ENCODE measurements at places on chromosomes 13 and 19. TPM values are rescaled to one million over a fixed set of nuclear protein-coding genes. Genes with fewer than 3 reads are reported as not detected.

Gene ZNF582
- 8.7 TPM for polyA plus RNA-seq

Gene CCDC169
- not detected for polyA plus RNA-seq

DNA sequence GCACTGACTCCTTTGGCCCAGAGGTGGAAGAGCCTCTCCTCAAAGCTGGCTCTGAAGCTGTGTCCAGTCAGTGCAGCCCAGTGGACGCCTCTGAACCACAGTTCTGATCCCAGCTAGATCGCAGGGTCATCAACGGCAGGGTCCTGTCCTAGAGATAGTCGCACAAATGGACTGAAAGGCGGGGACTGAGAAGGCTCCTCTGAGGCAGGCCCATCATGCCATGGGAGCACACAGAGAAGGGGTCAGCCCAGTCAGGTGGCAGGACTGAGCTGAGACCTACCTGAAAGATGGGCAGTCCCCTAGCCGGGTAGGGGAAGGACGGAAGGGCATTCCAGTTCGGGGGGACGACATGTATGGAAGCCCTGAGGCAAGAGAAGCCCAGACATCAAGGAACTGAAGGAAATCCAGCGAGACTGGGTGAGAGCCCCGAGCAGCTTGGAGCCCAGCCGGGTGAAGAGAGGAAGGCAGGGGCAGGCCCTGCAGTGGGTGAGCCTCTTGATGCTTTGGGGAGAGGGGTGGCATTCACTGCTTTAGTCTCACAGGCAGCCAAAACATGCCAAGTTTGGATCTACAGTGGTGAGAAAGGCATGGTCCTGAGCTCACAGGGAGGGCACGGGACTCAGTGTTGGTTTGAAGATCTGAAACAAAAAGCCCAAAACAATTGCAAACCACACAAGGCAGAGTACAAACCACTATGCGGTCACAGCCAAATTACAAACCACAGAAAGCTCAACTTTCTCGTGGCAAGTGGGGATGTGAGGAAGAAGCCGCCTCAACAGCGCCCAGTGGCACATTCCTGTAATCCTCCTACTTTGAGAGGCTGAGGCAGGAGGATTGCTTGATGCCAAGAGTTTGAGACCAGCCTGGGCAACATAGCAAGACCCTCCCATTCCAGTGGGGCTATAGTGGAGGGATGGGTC lies 10.0 kb downstream of the CALM3 start:
- peaks cover 33% of the 10 kb centered on the region for H3K4me1 ChIP-seq
- H3K36me3 ChIP-seq: peaks cover 12% of the 10 kb centered on the region
- peak overlapping the region; percentile 82 for H3K27ac ChIP-seq

Gene MISP3
- 2.1 TPM for polyA plus RNA-seq

Gene SYNGR4
- polyA plus RNA-seq: not detected

DNA sequence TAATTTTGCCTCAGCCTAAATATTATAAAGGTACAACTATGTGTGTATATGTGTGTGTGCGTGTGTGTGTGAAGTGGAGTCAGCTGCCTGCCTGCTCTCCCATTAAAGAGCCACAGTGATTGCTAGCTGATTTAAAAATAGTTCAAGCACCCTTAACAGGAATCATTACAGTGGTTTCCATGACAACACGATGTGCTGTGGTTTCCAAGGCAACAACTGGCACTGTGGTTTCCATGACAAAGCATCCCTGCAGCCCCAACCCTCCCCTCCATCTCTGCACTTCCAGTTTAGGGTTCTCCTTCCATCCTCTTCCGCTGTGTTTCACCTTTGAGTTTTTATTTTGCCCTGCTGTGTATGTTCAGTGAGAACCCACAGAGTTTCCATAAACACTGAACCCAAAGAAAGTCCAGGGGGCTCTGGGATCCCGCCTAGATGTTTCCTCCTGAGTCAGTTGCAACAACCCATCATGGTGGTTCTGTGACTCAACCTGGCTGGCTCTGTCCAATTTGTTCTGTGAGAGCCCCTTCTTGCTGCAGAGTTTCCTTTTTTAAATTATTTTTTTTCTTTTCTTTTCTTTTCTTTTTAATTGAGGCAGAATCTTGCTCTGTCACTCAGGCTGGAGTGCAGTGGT lies 7.1 kb upstream of the PNMA8A start:
- no peak overlapping the region for H3K4me3 ChIP-seq
- no peaks in the 10 kb centered on the region for H3K36me3 ChIP-seq
- peaks cover 4% of the 10 kb centered on the region for H3K27me3 ChIP-seq
